Activated CD4-positive, alpha-beta T cell treated with anti-CD3 and anti-CD28 coated beads for 1 hour (primary cell): ENCODE measurements at places on chromosomes 4 and X.

DNA sequence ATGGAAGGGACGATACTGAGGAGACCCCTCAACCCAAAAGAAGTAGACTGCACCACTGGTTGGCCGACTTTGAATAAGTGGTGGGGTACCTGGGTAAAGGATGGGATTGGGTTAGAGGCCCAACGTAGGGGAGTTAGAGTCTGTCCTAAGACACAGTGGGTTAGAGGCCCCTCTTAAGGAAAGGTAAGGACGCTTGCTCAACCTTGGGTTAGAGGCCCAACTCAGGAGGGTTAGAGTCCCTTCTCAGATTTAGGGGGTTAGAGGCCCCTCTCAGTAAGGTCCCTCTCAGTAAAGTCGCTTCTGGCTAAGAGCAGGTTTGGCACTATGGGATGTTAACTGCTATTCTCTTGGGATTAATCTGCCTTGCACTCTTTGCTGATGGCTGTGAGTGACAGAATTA is 81.3 kb downstream of the ACOX3 start:
- DNase-seq, result no peak

DNA sequence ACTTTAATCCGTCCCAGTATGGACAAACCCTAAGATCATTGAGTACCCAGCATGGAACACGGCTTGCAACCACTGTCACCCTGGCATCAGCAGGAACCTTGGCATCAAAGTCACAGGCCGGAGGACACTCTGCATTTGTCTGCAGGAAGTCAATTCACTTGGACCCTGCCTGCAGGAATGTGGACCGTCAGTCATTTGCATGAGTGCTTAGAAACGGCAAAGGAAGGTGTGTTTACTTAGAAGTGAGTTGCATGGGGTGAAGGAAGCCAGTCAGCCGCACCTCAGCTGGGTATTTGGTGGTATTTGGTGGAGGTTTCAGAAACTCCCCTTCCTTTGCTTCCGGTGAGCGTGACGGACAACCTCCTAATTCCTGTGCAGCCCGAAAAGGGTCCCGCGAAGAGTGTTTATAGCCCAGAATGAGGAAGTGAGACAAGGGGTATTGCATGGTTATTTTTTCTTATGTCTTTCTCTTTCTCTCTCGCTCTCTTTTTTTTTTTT is 15.5 kb downstream of the P2RY8 start:
- no peak for DNase-seq

DNA sequence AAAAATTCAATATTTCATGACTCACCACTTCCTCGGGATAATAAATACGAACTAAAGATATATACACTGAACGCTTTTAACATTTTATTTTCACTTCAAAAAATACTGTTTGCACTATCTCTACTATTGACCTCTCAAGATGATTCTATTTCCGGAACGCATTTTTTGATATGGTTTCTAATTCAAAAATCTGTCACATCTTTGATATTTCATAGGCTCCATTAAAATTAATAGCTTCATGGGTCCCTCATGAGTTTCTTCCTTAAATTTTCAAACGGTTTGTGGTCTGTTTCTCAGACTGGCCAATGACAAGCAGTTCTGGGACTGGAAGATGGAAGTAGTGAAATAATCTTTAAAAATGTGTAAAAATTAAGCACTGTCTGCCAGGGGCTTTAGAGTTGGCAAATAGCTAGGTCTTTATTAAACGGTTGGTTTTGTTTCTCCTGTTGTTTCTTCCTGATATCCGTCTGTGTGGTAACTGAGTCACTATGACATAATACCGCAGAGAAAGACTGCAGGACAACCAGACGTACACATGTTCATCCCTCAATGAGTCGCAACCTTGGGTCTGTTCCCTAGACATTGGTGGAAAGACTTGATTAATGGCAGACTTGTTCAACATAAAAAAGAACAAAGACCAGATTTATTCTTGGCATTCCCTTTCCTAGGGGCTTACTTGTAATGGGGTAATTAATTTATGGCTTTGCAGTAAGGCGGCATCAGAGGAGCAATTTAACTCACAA is 133.8 kb downstream of the PALLD start:
- DNase-seq, result no peak

DNA sequence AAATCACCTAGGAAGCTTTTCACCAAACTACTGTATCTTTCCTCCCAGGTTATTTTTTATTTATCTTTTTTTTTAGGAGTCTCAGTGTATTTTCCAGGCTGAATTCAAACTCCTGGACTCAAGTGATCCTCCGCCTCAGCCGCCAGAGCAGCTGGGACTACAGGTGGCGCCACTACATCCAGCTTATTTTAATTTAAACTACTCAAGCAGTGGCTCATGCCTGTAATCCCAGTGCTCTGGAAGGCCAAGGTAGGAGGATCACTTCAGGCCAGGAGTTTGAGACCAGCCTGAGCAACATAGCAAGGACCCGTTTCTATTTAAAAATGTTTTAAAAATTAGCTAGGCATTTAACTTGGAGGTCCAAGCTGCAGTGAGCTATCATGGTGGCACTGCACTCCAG is 37.8 kb downstream of the LEF1 start:
- no peak for DNase-seq

GRCh38 chr4:2798399-2799223 is 5.7 kb downstream of the SH3BP2 start:
- no peak for DNase-seq

GRCh38 chrX:129559783-129560182 is 19.7 kb downstream of the OCRL start:
- no peak for DNase-seq

GRCh38 chr4:48954314-48954713 is 31.8 kb upstream of the CWH43 start:
- DNase-seq, result no peak

- no peak for DNase-seq
Measured at GRCh38 chr4:174669270-174669669, 147.0 kb upstream of the HPGD start.

DNA sequence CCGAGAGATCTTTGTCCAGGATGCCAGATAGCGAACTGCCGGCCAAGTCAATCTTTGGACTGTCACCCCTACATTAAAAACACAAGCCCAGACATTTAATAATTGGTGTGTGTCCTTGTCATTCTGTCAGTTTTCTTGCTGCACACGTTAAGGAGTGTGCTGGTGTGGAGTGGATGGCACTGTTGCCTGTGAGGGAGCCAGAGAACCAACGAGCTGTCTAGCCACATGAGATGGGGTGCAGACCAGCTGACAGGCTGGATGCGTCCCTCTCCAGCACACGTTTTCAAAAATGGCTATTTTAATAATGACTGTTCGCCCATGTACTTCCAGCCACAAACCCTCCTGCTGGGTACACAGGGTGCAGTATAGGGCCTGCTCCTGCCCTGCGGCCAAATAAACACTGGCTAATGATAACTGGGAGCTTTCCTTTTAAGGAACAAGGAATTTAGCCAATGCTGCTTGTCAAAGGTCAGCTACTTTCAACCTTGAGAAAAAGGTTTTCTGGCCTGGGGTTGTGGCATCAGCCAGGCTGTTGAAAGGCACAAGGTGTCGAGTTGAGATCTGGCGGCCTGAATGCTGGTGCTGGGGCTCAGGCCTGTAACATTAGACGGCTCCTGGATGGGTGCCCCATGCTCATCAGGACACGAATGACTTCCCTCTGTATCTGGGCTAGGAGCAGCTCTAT is 54.0 kb upstream of the MAP3K15 start:
- DNase-seq, result no peak

- no peak for DNase-seq
Measured at GRCh38 chr4:14887842-14888433, 114.3 kb upstream of the CPEB2 start.

DNA sequence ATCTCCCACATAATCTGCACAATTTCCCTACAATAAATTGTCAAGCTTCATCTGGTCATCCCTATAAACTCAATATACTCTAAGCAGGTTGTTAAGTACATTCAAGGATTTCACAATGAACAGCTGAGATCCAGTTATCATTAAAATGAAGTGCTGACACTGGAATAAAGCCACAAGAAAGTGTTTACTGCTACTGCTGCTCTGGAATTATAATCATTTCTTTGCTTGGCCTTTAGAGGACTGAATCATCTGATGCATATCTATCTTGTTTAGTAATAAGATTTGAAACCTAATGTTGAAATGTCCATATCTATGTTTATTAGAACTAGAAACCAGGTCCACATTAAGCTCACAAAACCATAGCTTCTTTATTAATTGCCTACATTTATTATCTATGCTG is 338.6 kb upstream of the ZFP42 start:
- no peak for DNase-seq

DNA sequence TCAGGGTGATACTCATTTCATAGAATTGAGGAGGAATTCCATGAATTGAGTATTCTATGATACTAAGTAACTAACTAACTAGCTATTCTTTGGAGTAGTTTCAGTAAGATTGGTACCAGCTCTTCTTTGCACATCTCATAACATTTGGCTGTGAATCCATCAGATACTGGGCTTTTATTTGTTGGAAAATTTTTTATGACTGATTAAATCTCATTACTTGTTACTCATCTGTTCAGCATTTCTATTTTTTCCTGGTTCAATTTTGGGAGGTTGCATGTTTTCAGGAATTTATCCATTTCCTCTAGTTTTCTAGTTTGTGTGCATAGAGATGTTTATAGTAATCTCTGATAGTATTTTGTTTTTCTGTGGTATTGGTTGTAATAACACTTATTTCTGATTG is 70.8 kb upstream of the FREM3 start:
- DNase-seq, result no peak

DNA sequence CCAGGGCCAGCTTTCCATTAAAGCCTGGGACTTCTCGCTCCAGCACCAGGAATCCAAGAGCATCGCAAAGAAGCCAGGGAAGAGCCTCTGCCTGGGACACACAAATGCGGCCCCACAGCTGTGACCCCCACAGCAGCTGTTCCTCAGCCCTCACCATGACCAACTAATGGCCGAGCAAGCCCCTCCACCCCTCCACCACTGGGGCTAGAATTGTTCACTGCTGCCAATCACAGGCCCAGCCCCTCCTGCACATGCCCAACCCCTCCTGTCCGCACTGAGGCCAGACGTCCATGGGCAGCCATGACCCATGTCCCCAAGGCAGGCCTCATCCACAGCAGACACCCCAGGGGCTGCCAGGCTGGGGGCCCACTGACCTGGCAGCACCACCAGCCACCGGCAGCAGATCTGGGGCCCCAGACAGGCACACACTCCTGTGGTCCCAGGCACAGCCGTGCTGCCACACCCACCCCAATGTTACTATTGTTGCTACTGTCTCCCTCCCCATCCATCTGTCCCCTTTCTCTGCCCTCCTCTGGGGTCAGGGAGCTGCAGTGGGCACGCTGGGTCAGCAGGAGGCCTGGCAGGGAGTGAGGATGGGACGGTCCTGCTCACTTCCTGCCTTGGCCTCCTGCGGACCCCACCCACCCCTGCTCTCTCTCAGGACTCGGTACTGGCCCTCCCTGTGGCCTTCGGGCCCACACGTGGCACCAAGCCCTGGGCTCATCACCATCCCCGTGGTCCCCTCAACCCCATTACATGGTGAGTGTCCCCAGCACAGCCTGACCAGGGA is 56.0 kb downstream of the ZFYVE28 start:
- no peak for DNase-seq

- DNase-seq, result no peak
Measured at GRCh38 chr4:13989501-13989900, 362.0 kb upstream of the BOD1L1 start.

DNA sequence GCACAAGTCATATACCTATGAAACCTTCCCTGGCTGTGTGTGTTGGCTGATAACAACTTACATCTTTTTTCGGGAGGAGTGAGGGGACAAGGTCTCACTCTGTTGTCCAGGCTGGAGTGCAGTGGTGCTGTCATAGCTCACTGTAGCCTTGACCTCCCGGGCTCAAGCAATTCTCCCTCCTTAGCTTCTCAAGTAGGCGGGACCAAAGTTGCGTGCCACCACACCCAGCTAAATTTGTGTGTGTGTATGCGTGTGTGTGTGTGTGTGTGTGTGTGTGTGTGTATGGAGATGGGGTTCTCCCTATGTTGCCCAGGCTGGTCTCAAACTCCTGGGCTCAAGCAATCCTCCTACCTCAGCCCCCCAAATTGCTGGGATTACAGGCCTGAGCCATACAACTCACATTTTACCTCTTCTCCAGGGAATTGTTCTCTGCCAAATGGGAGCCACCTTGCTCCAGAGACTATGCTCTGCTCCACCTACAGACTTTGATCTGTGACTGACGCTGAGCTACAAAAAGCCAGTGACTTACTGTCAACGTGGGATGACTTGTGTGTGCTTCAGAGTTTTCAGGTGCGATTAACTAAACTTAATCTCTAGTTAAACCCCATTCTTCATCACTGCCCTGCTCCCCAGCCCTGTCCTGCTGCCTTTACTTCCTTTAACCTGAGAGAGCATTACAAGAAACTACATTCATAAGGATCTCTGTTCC is 2.0 kb upstream of the BEX4 start:
- DNase-seq, result no peak

DNA sequence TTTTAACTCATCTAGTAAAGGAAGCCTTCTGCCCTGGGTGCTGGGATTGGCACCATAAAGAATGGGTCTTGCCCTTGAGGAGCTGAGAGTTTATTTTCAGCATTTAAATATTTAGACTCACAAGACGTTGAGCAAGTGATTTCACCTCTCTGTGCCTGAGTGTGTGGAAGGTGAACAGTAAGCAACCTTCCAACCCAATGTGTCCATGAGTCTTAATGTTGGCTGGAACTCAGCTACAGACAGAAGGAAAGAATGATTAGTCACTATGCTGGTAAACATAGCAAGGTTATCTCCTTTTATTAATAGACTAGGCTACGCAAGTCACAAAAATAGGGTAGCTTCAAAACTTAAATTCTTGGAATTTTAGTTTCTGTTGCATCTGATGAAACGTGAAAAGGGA is 277.4 kb upstream of the GATB start:
- no peak for DNase-seq

GRCh38 chrX:42384956-42385355 is 393.0 kb downstream of the PPP1R2C start:
- DNase-seq, result no peak

DNA sequence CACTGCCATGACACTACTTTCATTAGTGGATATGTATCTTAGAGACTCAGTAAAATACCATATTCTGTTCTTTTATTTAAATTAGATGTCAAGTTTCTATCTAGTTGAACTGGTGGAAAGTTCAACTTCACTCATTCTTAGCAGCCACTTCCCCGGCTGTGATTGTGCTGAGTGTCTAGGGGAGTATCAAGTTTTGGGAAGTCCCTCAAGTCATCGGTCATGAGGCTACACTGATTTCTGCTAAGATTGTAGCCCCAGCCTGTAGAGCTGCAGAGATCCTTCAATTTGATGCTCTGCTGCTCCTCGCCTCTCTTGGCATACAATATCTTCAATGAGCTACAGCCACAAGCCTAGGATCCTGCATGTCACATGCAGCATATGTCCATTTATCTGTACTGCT is 53.9 kb downstream of the DMP1 start:
- DNase-seq, result no peak

DNA sequence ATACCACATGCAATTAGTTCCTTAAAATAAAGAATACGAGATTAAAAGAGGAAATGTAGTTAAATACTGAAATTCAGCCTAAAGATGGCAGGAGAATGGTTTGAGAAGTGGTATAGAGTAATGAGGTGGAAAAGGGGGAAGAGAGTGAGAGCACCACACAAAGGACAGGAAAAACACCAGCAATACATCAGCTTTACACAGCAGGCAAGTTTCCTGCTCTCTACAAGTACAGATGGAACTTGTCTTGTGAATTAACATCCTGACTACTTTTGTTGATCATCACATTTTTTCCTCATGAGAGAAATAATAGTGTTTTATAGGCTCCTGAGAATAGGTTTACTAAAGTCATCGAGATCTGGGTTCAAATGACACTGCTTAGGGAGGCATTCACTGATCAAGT is 2.9 kb upstream of the UNC5C start:
- no peak for DNase-seq

GRCh38 chr4:184216515-184216914 is 1.2 kb downstream of the ENPP6 start:
- no peak for DNase-seq

GRCh38 chrX:151985531-151985930 is 11.1 kb upstream of the GABRE start:
- DNase-seq, result no peak
